Stimulated activated CD4-positive, alpha-beta T cell treated with anti-CD3 and anti-CD28 coated beads, Interleukin-1b, Interleukin-23, amount 100 ng/mL, for 1 hour (primary cell): ENCODE measurements at places on chromosomes 5 and 9.

- DNase-seq = no peak
These were observed 5.8 kb upstream of the SOWAHA start for GRCh38 chr5:132807163-132807838.

GRCh38 chr5:73764586-73764985 lies 138.6 kb downstream of the ARHGEF28 start:
- DNase-seq = no peak

DNA sequence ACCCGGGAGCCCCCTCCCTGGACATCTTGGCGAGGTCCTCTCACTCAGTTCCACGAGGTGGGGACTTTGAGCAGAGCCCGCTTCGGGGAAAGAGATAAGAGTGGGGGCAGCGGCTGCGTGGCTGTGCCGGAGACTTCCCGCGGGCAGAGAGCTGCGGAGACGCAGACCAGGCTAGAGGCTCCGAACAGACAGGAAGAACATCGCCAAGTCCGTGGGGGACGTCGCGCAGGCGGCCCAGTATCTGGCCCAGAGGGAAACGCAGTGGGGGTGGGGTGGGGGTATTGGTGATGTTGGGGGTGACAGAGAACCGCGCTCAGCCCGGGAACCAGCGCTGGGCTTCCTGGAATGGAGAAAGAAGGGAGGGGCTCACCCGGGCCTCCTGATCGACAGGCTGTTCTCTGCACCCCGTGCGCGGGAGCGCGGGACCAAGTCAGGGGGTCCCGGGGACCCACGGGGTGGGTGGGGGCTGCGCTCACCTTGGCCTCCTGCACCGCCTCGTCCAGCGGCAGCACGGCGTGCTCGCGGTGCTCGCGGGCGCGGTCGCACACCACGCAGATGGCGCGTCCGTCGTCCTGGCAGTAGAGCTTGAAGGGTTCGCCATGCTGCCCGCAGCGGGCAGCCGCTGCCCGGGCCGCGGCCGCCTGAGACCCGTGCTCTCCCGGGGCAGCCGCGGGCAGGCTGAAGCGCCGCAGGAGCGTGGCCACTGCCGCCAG lies 727 bp downstream of the TRIM7 start:
- no peak for DNase-seq

DNA sequence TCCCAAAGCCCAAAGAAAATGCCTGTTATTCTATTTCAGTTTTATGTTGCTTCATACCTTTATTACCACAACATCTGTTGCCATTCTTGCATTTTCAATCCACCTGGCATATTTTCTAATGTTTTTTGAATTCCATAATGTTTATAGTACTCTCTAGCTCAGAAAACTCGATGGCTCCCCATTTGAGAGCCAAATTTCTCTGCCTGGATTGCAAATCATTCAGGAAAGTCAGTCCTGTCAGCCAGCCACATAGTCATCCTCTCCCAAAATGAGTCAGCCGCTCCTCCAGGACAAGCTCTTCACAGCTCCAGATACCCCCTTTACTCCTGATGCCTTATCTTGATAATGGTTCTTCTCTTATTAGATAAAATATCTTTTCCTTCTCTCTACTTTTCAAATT lies 78.2 kb upstream of the ADCY2 start:
- no peak for DNase-seq

GRCh38 chr5:147854894-147855773 lies 23.4 kb upstream of the SCGB3A2 start:
- no peak for DNase-seq

DNA sequence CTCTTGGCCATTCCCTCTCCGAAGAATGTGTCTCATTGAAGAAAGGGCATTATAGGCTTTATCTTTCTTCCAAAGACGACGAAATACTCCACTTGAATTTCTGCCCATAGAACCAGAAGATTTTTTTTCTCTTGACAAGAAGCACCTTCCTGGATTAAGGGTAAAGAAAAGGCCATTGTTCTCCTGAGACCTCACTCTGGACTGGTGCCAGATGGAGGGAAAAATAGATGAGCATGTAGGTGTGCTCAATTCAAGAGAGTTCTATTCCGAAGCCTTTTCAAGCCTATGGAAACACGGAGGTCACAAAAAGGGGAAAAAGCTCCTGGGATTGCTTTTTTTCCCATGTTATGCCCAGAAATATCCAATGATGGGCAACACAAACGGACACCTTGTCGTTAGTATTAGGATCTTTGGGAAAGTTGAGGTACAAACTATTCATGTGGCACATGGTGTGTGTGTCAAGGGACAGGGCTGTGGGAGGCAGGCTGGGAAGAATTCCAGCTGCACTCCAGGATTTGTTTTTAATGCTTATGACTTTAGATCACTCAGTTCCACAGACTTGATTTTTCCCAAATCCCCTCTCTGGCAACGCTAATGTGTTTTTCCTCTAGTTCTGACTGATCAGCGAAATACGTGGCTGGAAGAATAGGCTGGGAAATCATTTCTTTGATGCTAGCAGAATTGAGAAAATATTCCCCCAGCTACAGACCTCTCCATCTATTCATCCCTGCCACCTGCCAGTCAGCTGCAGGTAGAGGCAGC lies 89.9 kb downstream of the SIL1 start:
- DNase-seq = no peak

DNA sequence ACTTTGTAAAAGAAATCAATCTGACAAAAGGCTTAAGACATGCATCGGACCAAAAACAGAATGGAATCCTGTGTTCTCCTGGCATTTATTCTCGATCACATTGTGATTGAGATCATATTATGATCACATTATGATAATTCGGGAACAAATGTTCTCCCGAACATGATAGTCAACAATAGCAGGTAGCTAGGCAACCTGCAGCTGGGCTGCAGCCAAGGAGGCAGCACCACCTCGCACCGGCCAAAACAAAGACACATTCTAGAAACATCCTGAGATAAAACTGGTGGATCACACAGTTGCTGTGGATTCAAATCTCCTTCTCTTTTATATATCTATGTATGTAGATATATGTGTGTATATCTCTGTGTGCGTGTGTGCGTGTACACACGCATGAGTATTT lies 480.6 kb upstream of the CYLC2 start:
- no peak for DNase-seq

- no peak for DNase-seq
These were observed 77.4 kb upstream of the ANXA1 start for GRCh38 chr9:73074176-73074708.

DNA sequence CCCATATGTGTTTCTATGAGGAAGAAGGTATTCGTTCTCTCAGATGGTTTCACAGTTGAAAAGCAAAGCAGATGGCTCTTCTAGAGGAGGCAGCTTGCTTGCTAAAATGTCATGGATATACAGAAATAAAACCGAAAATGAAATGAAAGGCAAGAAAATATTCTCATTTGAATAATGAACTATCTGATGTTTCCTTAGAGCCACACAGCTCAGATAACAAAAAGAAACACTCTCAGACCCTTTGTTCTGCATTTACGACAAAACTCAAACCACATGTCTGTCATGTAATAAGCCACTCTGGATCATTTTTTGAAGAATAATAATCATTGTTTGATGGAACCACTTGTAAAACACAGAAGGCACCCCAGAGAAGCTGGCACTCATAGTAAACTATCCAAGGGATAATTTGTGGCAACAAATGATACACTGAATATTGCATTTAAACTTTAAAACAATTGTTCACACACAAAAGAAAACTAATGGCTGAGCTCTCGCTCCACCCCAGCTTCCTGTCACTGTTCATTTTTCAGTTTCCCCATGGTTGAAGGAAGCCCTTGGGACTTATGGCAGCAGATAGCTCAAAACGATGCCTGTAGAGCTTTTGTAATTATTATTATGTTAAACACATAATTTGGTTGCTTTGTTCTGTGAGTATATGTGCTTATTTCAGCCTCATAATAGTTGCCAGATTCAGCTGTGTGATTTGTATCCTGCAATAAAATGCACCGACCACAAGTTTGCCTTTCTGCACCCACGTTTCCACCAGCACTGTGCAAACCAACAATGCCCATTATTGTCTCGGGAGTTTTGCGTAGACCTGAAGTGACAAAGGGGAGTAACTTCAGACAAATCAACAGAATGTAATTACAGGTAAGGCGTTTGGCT lies 256.0 kb downstream of the TMEM167A start:
- no peak for DNase-seq

DNA sequence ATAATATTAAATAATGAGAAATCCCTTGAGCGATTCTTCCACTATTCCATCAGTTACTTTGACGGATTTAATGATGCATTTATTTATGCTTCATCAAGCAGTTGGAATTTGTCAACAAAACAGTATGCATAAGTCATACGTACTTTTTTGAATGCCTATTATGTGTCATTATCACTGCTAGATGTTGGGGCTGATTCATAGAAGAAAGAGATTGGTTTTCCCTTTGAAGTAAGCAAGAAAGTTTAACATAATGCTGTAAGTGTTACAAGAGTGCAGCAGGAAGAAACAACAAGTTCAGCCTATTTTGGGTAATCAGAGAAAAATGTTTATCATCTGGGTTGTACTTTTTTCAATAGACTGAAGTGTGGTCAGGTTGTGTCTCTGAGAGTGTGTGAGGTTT lies 121.2 kb upstream of the RANBP3L start:
- DNase-seq = no peak

DNA sequence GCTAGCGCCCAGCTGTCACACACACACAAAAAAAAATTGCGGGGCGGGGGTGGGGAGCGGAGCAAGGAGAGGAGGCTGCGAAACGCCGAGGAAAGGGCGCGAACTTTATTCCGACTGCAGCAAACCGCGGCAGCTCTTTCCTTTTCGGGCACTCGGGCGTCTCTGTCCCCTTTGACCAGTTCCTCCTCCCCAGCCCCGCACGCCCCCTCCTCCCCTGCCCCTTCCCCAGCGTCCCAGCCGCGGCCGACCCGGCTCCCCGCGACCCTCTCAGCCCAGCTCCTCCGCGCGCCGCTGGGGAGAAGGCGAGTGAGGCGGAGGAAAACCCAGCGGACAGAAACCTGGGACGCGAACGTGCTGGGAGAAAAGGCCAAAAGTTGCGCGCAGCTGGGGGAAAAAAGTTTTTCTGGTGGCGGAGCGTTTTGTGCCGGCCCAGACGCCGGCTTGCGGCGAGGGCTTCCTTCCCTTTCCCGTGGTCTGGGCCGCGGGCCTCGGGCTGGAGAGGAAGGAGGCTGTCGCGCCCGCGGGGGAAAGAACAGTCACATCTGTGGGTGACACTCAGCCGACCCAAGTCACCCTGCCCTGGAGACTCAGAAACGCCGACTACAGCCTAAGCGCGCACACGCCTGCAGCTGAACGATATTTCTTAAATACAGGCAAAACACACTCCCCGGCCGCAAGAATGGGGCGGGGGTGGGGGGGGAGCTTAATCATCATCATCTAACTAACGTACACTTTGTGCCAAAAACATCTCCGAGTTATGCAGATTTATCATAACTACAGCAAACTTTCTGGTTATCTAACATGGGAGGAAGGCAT lies 1.1 kb upstream of the BNC2 start:
- DNase-seq = no peak

GRCh38 chr5:129973716-129974426 lies 69.6 kb downstream of the CHSY3 start:
- DNase-seq = no peak

- DNase-seq = no peak
These were observed 167.9 kb upstream of the ACTBL2 start for GRCh38 chr5:57650360-57651069.

- DNase-seq = no peak
These were observed 27.3 kb upstream of the SLC46A2 start for GRCh38 chr9:112917987-112918362.
